ENCODE measurements at places on chromosomes 6 and 20. TPM values are rescaled to one million over a fixed set of nuclear protein-coding genes. Genes with fewer than 3 reads are reported as not detected.

The CD2AP gene
- 32.2 TPM for total RNA-seq

The TNF gene
- under 0.01 TPM for total RNA-seq

The IL22RA2 gene
- not detected for total RNA-seq

The CHD6 gene
- total RNA-seq: 45.1 TPM

The TFAP2A gene
- total RNA-seq: 53.2 TPM
